KG1 (cell line): ENCODE measurements at places on chromosomes 12 and 14.

DNA sequence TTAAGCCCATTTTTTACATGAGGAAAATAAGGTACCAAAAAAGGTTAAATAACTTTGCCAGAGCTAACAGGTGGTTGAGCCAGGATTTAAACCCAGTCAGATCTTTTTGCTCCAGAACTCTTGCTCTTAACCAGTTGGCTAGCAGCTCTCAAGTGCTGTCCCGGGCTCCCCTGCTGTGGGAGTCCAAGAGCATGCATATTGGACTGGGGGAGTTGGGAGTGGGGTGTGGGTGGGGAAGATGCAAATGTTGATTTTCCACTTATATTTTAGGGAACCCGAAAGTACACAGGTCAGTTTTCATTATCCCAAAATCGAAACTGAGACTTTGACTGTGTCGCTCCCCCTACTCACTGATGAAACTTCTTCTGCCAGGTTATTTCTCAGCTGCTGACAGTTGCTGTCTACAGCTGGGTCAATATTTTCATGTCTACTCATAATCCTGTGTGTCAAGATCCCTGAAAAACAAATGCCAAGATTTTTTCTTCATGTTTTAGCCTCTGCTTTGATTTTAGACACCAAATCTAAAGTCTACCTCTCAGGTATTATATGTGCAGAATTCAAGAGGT, 172.3 kb upstream of the TMPO start:
- no peak for DNase-seq

- no peak for DNase-seq
Measured at GRCh38 chr12:75656648-75657047, 145.2 kb upstream of the KRR1 start.

DNA sequence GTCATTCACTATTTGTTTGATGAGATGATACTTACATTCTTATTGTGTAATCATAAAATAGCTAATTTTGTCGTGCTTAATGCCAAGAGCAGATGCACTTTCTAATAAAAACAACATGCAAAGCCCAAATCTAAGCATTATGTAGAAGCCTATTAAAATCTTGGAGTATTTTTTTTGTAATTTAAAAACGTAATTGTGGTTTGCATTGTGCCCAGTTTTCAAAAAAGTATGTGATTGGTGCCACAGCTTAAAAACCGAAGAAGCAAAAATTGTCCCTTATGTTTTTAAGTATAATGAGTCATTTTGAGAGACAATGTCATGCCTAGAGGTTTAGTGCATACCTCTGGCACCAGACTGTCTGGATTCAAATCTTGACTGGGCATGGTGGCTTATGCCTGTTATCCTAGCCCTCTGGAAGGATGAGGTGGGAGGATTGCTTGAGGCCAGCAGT, 464.8 kb upstream of the RGS6 start:
- no peak for DNase-seq

GRCh38 chr12:70178038-70178437, 65.2 kb upstream of the CNOT2 start:
- DNase-seq: no peak

- no peak for DNase-seq
Measured at GRCh38 chr12:101117842-101118241, 92.2 kb downstream of the SLC5A8 start.

DNA sequence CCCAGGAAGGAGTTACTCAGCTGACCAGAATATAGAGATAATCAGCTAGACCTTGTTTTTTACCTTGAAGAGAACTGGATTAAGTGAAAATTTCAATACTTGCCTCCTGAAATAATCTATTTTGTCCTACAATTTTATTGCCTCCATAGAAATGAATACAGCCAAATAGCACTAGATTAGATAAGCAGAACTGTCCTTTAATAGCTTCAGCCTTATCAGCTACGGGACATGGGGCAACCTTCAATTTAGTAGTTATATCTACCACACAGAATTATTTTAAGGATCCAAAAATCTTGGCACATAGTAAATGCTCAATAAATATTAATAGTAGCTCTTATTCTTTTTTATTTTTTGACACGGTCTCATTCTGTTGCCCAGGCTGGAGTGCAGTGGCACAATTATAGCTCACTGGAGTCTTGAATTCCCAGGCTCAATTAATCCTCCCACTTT, 67.2 kb upstream of the PLEKHG3 start:
- DNase-seq: no peak

GRCh38 chr12:42167711-42168110, 23.0 kb upstream of the GXYLT1 start:
- DNase-seq: no peak
